ENCODE measurements at places on chromosomes 11 and 22.

GRCh38 chr11:128859563-128860441, 7.3 kb downstream of the KCNJ1 start:
- no peak for DNase-seq

DNA sequence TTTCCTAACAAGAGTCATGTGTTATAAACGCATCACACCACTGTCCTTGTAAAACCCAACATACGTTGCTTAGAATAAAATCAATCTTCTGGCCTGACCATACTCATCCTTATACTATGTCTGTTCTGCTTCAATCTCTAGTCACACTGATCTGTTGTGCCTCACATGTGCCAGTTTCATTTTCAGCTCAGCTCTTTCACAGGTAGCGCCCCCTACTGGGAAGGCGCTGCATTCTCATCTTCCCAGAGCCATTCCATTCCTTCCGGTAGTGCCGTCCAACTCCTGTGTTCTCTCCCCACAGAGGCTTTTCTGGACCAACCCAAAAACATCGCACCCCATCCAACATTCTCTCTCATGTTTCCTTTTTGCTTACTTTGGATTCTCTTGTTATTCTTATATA, 22.2 kb downstream of the CASP5 start:
- no peak for DNase-seq

DNA sequence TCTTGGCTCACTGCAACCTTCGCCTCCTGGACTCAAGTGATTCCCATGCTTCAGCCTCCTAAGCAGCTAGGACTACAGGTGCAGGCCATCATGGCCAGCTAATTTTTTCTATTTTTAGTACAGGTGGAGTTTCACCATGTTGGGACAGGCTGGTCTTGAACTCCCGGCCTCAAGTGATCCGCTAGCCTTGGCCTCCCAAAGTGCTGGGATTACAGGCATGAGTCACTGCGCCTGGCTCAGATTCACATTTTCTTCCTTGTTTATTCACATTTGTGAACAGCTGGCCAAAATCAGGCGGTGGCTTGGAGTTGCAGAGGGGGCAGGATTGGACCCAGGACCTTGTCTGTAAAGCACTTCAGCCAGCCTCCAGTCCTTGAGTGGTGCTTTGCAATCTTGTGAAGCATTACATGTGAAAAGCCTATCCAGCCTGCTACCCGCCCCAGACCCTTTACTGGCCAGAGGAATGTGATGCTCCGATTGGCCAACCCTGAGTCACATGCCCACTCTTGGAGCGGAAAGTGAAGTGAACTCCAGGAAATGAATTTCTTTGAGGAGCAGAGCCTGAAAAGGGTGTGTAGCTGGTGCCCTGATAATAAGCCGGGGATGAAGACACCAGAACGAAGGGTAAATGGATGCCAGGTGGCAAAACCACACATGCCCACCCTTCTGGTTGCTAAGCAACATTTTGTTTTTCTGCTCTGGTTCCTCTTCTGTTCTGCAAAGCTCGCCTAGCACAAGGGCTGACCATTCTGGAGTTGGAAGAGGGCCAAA, 62.6 kb upstream of the PTPRJ start:
- DNase-seq = peak; percentile 51

GRCh38 chr22:50204571-50204970, 3.8 kb downstream of the SELENOO start:
- no peak for DNase-seq

- DNase-seq = no peak
Measured at GRCh38 chr11:128726458-128727139, 32.7 kb downstream of the FLI1 start.

DNA sequence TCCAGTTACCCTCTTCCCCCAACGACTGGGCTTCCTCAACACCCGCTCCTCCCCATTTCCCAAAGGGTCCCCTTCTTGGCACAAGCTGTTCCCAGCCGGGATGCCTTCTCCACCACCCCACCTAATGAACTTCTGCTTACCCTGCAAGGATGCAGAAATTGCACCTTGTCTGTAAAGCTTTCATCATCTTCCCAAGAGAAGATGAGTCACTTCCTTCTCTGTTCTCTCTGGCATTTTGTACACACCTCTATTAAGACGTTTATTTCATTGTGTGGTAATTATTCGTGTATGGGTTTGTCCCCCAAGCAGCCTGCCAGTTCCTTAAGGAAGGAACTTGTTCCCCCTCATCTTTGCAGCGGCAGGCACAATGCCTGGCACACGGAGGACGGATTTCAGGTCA, 351.1 kb downstream of the CADM1 start:
- DNase-seq = no peak

DNA sequence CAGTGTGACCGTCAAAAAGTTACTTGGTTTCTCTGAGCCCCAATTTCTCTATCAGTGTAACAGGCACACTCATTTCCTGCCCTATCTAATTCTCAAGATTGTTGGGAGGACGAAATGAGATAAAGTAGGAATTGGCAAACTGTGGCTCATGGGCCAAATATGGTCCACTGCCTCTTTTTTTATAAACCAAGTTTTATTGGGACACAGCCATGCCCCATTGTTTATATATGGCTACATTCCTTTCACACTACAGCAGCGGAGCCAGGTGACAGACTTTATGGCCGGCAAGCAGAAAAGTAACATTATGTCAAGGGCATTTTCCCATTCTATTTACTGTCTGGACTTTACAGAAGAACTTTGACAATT, 116.7 kb upstream of the TIMP3 start:
- no peak for DNase-seq

Data from dorsolateral prefrontal cortex (tissue), 122 donors.